Right renal cortex interstitium (tissue), 3 donors: ENCODE measurements at places on chromosomes 1 and 21.

GRCh38 chr1:72003092-72003491 lies 279.2 kb downstream of the NEGR1 start:
- no peak for DNase-seq

DNA sequence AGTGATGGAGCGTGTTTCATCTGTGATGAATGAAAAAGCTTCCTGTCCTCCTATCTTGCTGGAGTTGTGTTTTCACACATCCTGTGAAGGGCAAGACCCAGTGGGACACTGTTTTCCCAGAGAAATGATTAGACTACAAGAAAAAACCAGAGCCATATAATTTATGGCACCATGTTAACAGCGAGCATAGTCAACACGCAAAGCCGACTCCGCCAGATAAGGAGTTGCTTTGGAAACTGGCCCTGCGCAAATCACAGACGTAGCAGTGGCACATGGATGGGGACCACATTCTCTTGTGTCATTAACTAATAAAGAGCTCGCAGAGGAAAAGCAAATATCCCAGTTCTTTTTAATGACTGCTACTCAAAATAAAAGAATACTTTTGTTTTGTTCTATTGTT lies 471.2 kb upstream of the RUNX1 start:
- DNase-seq, result no peak

DNA sequence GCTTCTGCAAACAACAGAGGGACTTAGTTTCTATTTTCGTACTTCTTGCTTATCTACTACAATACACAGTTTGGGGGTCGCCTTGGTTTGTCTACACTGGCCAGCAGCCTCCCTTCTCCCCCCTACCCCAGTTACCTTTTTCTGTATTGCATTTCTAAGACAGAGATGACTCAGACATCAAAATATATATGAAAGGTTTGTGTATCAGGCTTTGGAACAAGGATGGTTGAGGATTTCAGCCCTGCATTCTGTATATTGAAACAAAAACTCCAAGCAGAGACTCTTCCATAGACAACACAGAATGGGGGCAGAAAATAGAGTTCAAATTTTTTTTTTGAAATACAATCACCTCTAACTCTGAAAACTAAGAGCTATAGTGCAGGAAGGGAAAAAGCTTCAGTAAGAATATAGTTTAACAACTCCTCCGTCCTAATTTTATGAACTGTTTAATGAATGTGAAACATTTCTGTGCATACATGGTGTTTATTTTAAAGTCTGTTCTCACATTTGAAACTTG lies 1.9 kb downstream of the SAMD13 start:
- no peak for DNase-seq

- no peak for DNase-seq
Observed at GRCh38 chr1:40772146-40772955, 11.2 kb upstream of the KCNQ4 start.

DNA sequence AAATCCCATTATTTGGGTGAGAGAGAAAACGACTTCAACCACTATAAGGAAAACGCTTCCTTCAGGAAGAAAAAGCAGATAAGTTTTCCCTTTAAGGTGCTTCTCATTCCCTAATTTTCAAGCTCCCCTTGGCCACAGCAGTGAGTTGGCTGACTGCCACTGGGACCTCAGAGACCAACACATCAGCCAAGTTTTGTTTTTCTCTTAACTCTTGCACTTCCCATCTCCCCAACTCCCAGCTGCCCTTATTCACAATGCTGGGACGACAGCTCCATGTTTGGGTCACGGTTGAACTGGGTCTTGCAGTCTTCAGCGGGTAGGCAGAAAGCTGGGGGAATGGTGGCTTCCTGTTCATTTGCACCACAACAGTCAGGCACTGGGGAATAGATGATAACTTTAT lies 18.9 kb downstream of the SGIP1 start:
- no peak for DNase-seq

GRCh38 chr1:54955359-54955758 lies 25.1 kb upstream of the TMEM61 start:
- DNase-seq, result no peak

GRCh38 chr1:17852383-17852782 lies 97.2 kb downstream of the ACTL8 start:
- no peak for DNase-seq

- no peak for DNase-seq
Observed at GRCh38 chr1:43766086-43766784, 58.9 kb downstream of the ST3GAL3 start.

GRCh38 chr1:201096977-201097856 lies 15.0 kb downstream of the CACNA1S start:
- no peak for DNase-seq

GRCh38 chr1:203559523-203559922 lies 65.6 kb downstream of the OPTC start:
- DNase-seq, result no peak

GRCh38 chr1:42423681-42424080 lies 32.1 kb downstream of the ZMYND12 start:
- DNase-seq, result no peak

GRCh38 chr21:41536076-41536826 lies 28.3 kb upstream of the TMPRSS2 start:
- no peak for DNase-seq

GRCh38 chr1:7290971-7291970 lies 479.8 kb upstream of the VAMP3 start:
- no peak for DNase-seq

DNA sequence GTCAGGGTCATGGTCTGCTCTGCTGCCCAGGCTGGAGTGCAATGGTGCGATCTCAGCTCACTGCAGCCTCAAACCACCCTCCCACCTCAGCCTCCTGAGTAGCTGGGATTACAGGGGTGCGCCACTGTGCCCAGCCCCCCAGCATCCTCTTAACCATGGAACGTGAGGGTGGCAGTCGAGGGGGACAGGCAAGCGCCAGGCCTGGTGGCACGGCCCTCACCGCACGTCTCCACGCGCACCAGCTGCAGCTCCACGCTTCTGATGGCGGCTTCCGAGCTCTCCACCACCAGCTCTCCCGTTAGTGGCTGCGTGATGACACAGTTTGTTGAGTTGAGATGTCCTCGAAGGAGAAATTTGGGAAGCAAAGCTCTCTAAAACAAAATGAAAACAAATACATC lies 39.1 kb downstream of the VPS26C start:
- DNase-seq, result no peak

- DNase-seq, result no peak
Observed at GRCh38 chr1:224884361-224884801, 45.1 kb upstream of the DNAH14 start.
